Fibroblast of lung (primary cell): ENCODE measurements at places on chromosomes 11 and 22. TPM values are rescaled to one million over a fixed set of nuclear protein-coding genes. Genes with fewer than 3 reads are reported as not detected.

Gene RFPL2
- total RNA-seq: not detected in 2 replicates

Gene HTR3A
- not detected in 2 replicates for total RNA-seq

Gene NARS2
- 15.7 and 18.5 TPM in 2 replicates for total RNA-seq

Gene SCT
- not detected in 2 replicates for total RNA-seq

Gene C11orf68
- 18.0 and 26.6 TPM in 2 replicates for total RNA-seq

Gene TPH1
- total RNA-seq: under 0.01 TPM in 1 of 2 replicates, not detected in the other

Gene MYBPC3
- not detected in 2 replicates for total RNA-seq

Gene MMP12
- 0.83 TPM in 1 of 2 replicates, not detected in the other for total RNA-seq

Gene ART1
- not detected in 2 replicates for total RNA-seq

Gene SORL1
- total RNA-seq: 3.6 and 10.9 TPM in 2 replicates

Gene OR52N4
- 0.33 TPM in 1 of 2 replicates, not detected in the other for total RNA-seq

Gene PACSIN2
- total RNA-seq: 25.4 and 30.1 TPM in 2 replicates

Gene HBG2
- total RNA-seq: not detected in 2 replicates

Gene LRRC56
- total RNA-seq: 0.77 and 1.3 TPM in 2 replicates

Gene SCGB1C1
- total RNA-seq: not detected in 2 replicates

Gene TRIM48
- total RNA-seq: not detected in 2 replicates

Gene SERPING1
- 17.2 and 20.0 TPM in 2 replicates for total RNA-seq

Gene ZNF214
- 8.7 and 9.9 TPM in 2 replicates for total RNA-seq

Gene RIMBP3C
- total RNA-seq: under 0.01 and 0.50 TPM in 2 replicates

Gene B3GAT3
- 29.1 and 30.8 TPM in 2 replicates for total RNA-seq

Gene GTSE1
- total RNA-seq: 0.26 and 2.0 TPM in 2 replicates

Gene VPREB1
- not detected in 2 replicates for total RNA-seq

Gene TMPRSS5
- under 0.01 and 0.17 TPM in 2 replicates for total RNA-seq

Gene ACR
- total RNA-seq: not detected in 2 replicates

Gene UPB1
- under 0.01 TPM in 1 of 2 replicates, not detected in the other for total RNA-seq

Gene NRXN2
- total RNA-seq: under 0.01 and 0.26 TPM in 2 replicates

Gene SCARF2
- 12.8 and 14.5 TPM in 2 replicates for total RNA-seq

Gene IFITM10
- total RNA-seq: 0.26 and 0.50 TPM in 2 replicates

Gene DEPDC7
- 5.6 and 8.4 TPM in 2 replicates for total RNA-seq

Gene MYOD1
- total RNA-seq: not detected in 2 replicates

Gene NCF4
- not detected in 2 replicates for total RNA-seq

Gene UBASH3B
- total RNA-seq: 22.9 and 44.4 TPM in 2 replicates

Gene GPHA2
- not detected in 2 replicates for total RNA-seq

Gene VSIG2
- not detected in 2 replicates for total RNA-seq

Gene SCGB2A2
- not detected in 2 replicates for total RNA-seq
